ENCODE measurements at places on chromosomes 2 and 18. TPM values are rescaled to one million over a fixed set of nuclear protein-coding genes. Genes with fewer than 3 reads are reported as not detected.

GRCh38 chr18:48826271-48826670, 124.5 kb downstream of the SMAD7 start:
- no peak for DNase-seq

DNA sequence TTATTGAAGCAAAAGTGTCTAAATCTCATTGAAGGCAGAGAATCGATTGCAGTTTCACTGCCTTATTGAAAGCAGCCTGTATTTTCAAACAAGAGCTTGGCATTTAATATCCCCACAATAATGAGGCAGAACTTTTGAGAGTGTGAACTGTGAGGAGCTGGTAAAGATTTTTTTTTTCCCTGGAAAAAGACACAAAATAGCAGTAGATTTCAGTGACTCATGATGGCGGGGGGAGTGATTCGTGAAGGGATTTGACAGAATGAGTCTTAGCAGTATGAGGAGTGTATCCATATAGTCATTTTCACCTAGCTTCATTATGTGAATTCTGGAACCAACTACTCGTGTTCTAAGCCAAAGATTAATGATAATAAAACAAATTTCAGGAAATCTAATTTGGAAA, 242.9 kb downstream of the ARL6IP6 start:
- no peak for DNase-seq

DNA sequence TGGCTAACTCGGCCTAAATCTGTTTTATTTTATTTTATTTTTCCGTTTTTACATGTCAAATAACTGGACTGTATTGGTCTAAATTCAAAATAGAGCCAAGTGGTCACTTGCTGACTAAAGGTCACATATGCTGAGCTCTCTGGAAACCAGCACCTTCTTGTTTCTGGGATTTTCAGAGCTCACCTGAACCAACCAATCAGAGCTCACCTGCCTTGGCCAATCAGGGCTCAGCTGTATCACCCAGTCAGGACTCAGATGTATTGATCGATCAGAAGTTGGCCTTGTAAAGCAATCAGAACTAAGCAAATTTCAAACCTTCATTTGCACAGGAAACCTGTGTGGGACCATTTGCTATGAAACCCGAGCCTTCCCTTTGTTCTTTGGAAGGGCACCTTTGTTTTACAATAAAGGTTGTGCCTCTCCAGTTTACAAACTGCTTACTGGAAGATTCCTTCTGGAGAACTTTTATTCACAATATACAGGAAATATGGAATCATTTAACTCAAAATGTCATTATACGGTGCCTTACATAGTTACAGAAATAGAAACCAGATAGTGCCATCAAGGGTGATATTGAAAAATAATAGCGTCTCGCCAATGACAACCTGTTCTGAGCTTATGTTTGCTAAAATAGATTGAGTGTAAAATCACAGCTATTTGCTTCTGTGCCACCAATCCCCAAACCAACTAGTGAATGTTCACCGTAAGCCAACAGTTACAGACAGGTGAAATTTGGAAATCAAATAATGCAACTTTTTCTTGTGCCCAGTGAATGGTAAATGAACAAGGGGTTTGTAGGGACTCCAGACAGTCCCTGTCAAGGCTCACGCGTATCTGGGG, 17.3 kb upstream of the PSD4 start:
- DNase-seq: peak; percentile 7

DNA sequence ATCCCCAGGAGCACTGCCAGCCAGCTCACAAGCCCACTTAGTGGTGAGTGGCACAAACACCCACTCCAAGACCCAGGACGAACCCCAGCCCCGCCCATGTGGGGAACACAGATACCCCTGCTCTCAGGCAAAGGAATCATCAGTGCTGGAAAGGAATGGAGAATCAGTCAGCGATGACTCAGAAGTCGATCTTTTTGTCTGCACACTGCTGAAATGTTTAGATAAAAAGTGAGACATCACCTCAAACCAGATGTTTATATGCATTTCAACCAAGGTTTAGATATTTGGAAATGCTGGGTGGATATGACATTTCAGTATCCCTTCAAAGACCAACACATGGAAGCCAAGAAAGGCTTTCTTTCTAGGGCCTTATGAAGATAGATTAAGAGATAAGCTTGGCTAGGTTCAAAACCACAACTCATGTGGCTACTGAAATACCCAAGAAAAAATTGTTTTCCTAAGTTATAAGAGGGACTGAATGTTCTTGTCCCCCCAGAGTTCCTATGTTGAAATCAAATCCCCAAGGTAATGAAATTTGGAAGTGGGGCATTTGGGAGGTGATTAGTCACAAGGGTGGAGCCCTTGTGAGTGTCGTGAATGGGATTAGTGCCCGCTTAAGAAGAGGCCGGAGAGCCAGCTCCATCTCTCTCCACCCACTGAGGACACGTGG, 43.7 kb downstream of the POU3F3 start:
- DNase-seq: peak; percentile 28

The QPCT gene
- total RNA-seq: 62.5 TPM

The TNFRSF11A gene
- total RNA-seq: 1.3 TPM

DNA sequence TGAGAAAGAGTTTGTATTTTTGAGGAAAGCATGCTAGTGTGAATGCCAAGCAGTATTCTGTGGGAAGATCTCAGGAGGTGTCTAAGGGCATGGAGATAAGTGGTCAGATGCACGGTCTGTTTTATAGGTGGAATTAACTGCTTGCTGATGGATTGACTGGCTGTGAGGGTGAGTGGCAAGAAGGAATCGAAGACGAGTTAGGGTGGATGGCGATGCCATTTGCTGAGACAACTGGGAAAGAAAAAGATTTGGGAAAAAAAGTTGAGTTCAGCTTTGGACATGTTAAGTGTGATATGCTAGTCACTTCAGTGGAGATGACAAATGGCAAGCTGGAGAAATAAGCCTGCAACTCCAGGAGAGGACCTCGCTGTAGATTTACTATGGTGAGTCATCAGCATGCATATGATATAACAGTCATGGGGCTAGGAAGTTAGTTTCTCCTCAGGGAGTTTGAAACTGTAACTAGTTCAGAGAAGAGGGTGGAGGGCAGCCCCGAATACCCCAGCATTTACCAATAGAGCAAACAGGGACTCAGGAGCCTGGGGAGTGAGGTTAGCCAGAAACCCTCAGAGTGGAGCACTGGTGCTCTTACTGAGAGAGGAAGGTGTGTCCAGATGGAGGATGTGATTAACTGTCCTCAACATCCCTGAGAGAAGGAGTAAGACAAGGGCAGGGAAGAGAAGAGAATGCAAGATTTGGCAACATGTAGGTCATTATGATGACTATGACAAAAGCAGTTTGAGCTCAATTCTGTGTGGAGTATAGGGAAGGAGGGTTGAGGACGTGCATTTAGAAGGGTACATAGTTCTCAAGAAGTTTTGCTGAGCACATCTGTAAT, 2.0 kb upstream of the HK2 start:
- peak; percentile 63 for DNase-seq

DNA sequence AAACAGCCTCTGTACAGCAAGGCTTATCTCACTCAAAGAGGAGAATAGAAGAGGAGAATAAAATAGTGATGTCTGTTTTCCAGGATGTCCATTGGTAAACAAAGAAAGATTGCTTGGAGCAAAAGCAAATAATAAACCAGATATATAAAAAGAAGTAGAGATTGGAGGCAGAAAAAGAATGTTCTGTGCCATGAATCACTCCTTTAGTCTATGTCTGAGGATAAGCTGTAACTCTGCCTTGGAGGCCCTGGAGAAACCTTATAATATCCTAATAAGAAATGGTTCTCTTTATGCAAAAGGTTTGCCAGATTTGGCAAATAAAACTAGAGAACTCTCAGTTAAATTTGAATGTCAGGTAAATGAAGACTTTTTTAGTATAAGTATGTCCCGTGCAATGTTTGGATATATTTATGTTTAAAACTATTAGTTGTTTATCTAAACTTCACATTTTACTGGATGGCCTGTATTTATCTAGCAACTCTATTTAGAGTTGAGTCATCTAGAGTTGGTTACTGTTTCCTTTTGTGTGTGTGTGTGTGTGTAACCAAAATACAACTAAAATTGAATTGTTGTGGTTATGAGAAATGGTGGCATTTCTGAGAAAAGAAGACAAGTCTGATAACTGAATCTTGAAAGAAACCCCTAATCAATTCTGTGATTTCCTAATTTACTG, 510.3 kb upstream of the SETBP1 start:
- DNase-seq: peak; percentile 55

GRCh38 chr18:63848159-63848558, 39.3 kb upstream of the SERPINB2 start:
- peak; percentile 76 for DNase-seq

DNA sequence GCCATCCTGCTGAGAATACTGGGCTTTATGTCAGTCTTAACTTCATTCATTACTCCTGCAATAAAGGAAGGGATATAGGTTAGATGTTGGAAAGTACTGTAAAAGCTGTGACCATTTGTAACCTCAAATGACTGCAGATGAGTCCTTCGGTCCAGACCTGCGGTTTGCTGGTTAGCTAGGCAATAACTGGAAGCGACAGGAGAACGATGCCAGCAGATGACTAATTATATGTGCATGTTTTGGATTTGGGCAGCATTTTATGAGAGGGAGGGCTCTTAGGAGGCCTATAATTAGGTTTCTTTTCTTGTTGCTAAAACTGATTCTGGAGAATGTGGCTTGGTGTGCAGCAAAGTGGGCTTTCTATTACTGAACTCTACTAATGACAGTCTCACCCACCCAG, 205.6 kb downstream of the TMEM182 start:
- DNase-seq: peak; percentile 82

GRCh38 chr2:101737478-101738255, 40.2 kb downstream of the MAP4K4 start:
- no peak for DNase-seq

The XIRP2 gene
- total RNA-seq: 0.02 TPM

DNA sequence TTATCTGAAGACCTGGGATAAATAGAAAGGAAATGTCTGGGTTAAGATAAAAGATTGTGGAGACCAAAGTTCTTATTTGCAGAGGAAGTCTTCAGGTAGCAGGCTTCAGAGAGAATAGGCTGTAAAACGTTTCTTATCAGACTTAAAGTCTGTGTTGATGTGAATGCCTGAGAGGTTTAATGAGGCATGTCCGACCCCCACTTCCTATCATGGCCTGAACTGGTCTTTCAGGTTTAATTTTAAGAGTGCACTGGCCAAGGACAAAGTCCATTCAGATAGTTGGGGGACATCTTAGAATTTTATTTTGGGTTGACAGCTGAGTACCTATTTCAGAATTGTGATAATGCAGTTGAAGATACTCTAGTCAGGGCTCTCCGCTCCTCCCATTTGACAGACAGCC, 92.1 kb downstream of the ATL2 start:
- no peak for DNase-seq

DNA sequence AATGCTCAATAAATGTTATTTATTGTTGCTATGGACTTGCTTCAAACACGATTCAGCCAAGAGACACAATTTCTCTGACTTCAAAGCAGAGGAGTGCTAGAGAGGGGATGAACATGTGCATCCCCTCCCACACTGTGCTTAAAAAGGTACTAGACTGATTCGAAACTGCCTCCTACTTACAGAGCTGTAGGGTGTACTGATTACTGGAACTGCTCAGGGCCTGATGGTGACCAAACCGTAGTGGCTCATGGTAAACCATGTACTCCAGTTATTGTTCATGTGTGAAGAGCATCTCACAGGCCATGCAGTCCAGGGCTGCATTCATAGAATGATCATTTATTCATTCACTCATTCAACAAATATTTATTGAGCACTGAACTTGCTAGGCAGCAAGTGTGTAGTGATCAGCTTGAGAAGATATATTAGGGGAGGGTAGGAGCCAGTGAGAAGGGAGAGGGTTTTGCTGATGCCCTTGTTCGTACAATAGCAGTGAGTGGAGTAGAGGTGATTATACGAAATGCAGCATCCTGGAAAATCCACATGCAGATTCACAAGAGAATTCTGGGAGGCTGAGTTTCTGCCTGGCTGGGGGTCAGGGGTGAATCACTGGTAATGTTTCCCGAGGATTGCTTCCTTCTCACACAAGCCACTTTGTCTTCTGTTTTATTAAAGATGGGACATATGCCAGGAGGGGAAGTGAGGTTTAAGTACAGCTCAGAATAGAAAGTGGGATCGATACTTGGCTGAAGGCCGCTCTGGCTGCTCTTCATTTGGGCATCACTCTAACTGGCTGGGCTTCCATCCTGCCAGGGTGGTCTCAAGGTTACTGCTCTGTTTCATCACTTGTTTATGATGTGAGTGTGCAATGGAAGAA, 245.4 kb downstream of the RAD51AP2 start:
- no peak for DNase-seq

DNA sequence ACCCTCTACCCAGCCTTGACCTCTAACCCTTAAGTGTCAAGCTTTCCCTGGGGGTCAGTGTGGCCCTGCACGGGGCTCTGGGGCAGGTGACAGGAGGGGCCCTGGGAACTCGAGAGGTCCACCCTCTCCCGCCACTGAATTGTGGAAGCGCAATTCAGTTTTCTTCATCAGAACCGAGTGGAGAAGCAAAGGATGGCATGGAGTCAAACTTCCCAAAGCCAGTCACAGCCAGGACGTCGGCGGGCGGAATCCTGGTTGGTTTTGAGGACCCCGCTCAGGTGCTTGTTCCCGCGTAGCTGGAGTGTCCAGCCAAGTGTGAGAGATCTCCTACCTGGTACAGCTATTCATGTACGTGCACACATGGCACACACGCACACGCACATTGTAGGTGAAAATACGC, 62.0 kb downstream of the MBP start:
- DNase-seq: no peak

- no peak for DNase-seq
These were observed 3.7 kb upstream of the ADI1 start for GRCh38 chr2:3522961-3523421.

The IL1R1 gene
- 7.9 TPM for total RNA-seq

The CFAP221 gene
- not detected for total RNA-seq

DNA sequence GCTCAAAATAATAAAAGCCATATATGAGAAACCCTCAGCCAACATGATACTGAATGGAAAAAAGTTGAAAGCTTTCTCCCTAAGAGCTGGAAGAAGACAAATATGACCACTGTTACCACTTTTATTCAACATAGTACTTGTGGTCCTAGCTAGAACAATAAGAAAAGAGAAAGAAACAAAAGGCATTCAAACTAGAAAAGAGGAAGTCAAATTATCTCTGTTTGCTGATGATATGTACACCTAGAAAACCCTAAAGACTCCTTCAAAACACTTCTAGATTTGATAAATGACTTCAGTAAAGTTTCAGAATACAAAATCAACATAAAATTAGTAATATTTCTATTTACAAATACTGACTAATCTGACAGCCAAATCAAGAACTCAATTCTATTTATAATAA, 328.8 kb upstream of the GCFC2 start:
- no peak for DNase-seq

DNA sequence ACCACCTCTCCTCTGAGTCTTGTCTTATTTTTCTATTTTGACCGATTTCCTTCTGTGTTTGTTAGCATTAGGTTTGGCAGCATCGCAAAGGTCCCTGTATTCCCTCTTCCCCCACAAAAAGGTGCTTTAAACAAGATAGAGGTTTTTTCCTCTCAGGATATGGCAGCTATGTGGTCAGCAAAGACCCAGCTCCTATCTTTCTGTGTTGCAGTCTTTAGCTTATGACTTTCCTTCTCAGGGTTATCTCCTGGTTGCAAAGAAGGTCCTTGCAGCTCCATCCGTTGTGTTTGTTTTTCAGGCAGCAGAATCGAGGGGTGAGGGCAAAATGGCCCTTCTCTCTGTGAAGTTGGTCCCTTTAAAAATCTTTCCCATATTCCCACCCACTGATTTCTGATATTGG, 38.4 kb downstream of the GALNT1 start:
- no peak for DNase-seq
